Activated T-cell treated with anti-CD3 and anti-CD28 coated beads, Interleukin-2, amount 50 U/mL, for 72 hours (primary cell): ENCODE measurements at places on chromosomes 16 and 17. TPM values are rescaled to one million over a fixed set of nuclear protein-coding genes. Genes with fewer than 3 reads are reported as not detected.

DNA sequence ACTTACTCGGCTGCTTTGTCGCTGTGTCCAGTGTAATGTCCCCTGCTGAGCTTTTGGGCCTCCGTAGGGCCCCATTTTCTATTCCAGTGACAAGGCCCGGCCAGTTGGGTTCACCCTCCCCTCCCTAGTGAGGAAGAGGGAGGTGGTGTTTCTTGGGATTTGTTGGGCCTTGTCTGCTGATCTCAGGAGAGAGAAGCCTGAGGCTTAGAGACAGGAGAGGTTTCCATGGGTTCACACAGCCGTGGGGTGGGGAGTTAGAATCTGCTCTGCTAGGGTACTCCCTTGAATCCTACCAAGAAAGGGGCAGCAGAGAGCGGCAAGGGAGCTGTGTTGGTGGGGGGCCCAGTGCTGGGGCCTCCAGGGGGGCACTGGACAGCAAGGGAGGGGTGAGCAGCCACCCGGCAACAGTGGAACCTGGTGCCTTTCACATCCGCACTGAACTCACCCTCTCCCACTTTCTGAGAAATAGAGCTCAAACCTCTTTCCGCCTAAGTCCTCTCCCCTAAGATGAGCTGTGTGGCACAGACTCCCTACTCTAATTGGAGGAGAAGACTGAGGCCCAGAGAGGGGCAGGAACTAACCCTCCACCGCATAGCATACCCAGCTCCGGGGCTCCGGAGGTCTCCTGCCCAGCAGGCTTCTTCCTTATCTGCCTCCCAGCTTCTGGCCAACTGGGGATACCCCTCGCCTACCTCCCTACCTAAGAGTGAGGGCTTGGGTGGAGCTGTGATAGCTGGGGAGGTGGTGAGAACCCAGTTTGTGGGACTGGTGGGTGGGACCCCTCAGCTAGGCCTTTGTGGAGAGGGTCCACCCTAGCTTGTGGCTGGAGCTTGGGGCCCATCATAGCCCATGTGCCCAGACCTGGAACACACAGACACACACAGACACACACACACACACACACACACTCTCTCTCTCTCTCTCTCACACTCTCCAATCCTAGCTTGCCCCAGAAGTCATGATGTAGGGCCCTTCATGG is 6.8 kb downstream of the TBKBP1 start:
- peaks cover 2% of the 10 kb centered on the region for H3K36me3 ChIP-seq
- H3K4me1 ChIP-seq = peaks cover 79% of the 10 kb centered on the region
- no peaks in the 10 kb centered on the region for H3K27me3 ChIP-seq
- peak overlapping the region; percentile 83 for H3K27ac ChIP-seq

DNA sequence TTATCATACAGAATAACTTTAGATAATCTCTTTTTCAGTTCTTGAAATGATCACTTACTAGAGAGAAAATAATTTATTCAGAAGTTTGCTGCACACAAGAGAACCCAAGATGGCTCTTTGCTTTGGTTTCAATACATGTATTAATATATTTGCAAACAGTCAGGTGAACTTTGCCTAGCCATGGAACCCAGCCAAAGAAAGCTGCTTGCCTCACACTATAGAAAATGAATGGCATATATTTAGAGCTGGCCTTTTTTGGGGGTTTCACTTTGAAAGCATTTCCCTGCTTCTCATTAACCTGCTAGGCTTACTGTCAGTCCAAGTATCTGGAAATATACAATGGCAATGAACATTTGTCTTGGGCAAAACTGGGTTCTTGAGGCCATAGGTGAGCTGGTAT is 75.3 kb downstream of the MRTFB start:
- no peak overlapping the region for H3K27ac ChIP-seq
- H3K4me1 ChIP-seq = no peaks in the 10 kb centered on the region
- no peak overlapping the region for H3K4me3 ChIP-seq
- no peaks in the 10 kb centered on the region for H3K27me3 ChIP-seq
- no peaks in the 10 kb centered on the region for H3K36me3 ChIP-seq

DNA sequence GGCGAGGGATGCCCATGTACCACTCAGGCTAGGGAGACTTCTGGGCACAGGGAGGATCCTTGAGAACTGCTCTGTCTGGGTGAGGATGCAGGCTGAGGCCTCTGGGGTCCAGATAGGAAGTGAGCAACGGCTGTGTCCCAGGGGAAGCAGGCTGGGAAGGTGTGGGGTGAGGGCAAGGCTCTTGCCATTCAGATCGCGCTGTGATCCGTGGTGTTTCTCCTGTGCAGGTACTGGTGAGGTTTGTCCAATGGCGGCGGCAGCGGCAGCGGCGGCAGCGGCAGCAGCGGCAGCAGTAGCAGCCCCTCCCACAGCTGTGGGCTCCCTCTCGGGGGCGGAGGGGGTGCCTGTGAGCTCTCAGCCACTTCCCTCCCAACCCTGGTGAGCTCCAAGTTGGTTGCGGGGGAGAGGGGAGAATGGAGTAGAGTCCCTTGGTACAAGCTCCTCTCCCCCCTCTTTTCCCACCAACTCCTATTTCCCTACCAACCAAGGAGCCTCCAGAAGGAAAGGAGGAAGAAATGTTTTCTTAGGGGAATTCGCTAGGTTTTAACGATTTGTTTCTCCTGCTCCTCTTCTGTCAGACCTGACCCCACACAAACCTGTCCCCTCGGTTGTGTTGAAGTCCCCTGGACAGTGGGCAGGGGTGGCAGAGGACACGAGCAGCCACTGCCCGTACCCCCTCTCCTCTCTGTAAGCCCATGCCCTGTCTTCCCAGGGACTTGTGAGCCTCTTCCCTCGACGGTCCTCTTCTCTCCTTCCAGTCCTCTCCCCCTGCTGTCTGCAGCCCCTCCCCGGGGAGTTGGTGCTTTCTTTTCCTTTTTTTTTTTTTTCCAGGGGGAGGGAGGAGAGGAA is 1.9 kb upstream of the PRRT2 start:
- peak overlapping the region; percentile 19 for H3K27ac ChIP-seq
- H3K27me3 ChIP-seq = no peaks in the 10 kb centered on the region
- peaks cover 15% of the 10 kb centered on the region for H3K36me3 ChIP-seq
- peaks cover 71% of the 10 kb centered on the region for H3K4me1 ChIP-seq
- H3K4me3 ChIP-seq = peak overlapping the region; percentile 86
- DNase-seq = peak; percentile 50

DNA sequence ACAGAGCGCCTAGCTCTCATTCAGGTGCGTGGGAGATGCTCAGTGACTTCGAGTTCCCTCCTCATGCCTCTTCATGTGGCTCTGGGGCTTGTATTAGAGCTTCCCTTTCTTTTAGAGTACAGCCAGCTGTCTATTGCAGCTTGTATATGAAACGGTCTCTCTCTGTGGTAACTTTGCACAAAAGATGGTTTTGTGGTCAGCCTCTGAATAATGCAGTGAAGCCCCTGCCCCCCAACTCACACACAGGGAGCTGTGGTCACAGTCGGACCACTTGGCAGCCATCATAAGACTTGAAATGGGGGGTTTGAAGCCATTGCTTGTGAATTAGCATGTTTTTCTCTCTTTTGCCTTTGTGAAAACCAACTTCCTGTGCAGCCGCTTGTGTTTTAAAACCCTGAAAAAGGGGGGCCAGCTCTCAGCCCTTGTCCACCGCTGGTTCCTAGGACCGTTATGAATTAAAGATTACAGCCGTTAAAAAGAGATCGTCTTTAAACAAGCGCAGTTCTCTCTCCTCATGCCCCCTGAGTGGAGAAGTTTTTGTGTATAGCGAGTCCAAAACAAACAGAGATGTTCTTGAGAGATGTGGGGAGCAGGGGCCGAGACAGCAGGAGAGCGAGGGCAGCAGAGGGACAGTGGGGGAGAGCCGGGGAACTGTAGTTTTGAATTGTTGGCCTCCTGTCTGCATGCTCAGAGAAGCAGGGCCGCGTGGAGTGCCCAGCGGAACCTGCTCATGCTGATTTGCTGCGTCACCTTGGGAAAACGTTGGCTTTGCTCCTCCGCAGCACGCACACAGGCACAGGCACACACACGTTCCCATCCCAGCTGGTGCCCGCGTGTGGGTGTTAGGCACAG is 199.0 kb downstream of the MSI2 start:
- H3K4me1 ChIP-seq = peaks cover 81% of the 10 kb centered on the region
- peak; percentile 59 for DNase-seq
- no peaks in the 10 kb centered on the region for H3K27me3 ChIP-seq
- peak overlapping the region; percentile 57 for H3K4me3 ChIP-seq
- peak overlapping the region; percentile 90 for H3K27ac ChIP-seq
- H3K36me3 ChIP-seq = no peaks in the 10 kb centered on the region

DNA sequence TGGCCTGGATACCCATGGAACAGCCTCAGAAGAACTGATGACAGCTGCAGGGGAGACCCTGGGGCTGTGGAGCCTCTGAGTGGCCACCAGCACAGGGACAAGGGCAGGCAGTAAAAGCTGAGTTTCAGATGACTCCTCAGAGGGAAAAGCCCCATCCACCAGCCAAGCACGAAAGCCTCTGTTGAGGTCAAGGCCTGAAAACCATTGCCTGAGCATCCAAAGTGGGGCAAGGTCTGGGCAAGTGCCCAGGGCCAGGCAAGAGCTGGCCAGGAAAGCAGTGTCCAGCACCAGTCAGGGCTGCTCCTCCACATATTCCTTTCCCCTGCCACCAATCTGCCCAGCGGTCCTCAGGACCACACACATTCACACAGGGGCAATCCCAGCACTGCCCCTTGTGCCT is 16.4 kb downstream of the ATP6V0D1 start:
- no peaks in the 10 kb centered on the region for H3K36me3 ChIP-seq
- no peak overlapping the region for H3K27ac ChIP-seq
- H3K27me3 ChIP-seq = no peaks in the 10 kb centered on the region
- H3K4me1 ChIP-seq = peaks cover 25% of the 10 kb centered on the region
- no peak overlapping the region for H3K4me3 ChIP-seq
- no peak for DNase-seq

DNA sequence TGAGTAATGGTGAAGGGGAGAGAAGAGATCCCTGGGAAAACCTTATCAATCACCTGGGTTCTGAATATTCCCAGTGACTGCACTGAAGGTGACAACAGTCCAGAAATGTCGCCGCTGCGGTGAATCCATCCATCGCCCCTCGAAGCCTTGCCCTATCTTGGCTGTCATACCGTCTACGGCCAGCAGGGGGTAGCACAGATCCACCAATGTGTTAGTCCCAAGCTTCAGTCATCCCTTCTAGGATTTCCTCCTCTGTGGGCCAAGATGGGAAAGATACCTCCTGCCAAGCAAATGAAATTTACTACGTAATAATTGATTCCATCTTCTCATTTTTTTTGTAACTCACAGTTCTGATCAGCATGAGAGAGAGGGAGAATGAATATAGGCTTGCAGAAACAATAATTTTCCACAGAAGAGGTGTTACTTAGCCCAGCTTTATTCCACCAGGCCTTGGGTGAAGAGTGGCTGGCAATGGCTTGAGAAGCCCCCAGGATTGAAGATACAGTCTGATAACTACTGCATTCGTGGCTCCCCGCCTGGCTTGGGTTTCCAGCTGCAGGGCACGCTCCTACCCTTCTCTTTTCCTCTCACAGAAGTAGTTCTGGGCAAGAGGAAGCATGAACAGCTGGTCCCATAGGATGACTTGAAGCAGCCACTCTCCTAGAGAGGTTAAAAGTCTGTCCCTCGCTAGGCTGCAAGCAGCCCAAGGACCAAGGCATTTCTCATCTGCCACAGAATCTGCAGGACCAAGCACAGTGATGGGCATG is 2.6 kb upstream of the FMNL1 start:
- no peaks in the 10 kb centered on the region for H3K27me3 ChIP-seq
- H3K4me3 ChIP-seq = peak overlapping the region; percentile 88
- peaks cover 18% of the 10 kb centered on the region for H3K36me3 ChIP-seq
- H3K4me1 ChIP-seq = peaks cover 41% of the 10 kb centered on the region
- peak overlapping the region; percentile 95 for H3K27ac ChIP-seq
- peak; percentile 90 for DNase-seq

DNA sequence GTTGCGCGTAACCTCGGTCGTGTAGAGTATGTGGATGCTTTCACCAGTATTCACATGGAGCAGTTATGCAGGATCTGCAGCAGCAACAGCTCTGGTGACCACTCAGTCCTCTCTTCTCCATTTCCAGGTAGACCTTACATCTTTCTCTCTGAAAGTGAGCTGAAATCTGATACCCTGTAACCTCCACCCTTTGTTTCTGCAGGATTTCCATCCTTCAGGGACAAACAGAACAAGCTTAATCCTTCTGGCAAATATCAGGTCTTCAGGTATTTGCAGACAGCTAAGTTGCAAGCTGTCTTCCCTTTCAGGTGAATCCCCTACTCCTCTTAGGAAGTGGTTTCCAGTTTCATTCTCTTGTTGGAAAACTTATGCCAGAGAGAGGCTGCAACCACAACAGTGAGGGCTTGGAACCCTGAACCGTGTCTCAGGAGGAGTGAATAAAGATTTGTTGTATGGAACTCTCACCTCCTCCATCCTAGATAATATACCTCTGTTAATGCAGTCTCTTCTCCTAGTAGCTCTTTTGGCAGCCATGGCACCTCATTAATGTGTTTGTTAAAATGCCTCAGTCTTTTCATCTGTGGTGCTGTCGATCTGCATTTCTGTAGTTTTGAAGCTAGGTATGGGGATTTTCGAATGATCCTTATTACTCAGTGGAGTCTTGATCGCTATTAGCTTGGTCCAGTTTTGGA is 172.5 kb downstream of the PRKCA start:
- no peak overlapping the region for H3K4me3 ChIP-seq
- DNase-seq = no peak
- H3K27ac ChIP-seq = peak overlapping the region; percentile 20

- H3K4me1 ChIP-seq = peaks cover 11% of the 10 kb centered on the region
- H3K27ac ChIP-seq = peak overlapping the region; percentile 85
- DNase-seq = peak; percentile 88
- H3K4me3 ChIP-seq = no peak overlapping the region
Observed at GRCh38 chr17:8151120-8151640, 1.0 kb downstream of the PER1 start.

DNA sequence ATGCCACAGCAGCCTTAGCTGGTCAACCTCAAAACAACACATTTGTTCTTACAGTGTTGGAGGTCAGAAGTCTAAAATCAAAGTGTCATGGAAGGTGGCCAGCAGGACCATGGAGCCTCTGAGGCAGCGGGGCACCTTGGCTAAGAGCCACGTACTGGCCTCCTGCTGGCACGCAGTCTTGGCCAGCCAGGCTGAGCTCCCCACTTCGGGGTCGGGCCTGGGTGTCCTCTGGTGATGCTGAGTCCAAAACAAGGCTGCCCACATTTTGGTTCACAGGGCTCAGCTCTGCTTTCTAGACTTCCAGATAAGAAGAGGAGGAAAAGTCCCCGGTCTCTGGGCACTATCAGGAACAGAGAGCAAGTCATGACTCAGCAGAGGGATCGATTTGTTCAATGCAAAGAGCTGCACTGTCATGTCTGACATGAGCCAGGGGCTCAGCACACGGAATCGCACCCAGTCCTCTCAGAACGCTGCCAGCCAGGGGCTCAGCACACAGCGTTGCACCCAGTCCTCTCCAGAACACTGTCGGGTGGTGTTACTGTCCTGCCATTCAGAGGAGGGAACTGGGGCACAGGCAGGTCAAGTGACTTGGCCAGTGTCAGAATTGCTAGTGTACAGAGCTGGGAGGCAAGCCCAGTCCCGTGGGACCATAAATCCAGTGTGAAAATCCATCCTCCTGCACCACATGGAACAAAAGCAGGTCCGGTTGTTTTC is 2.5 kb downstream of the LGALS9 start:
- peaks cover 3% of the 10 kb centered on the region for H3K36me3 ChIP-seq
- no peak overlapping the region for H3K27ac ChIP-seq
- no peak overlapping the region for H3K4me3 ChIP-seq
- DNase-seq = no peak
- peaks cover 48% of the 10 kb centered on the region for H3K4me1 ChIP-seq

The PLK1 gene
- 79.5 TPM for total RNA-seq

The LRRC75A gene
- total RNA-seq = 2.6 TPM

The PIRT gene
- not detected for total RNA-seq
